ENCODE measurements at places on chromosomes 3 and 15.
A peak's percentile ranks its signal among the peaks of the same experiment; 100 is the strongest.

- DNase-seq, result no peak
Measured at GRCh38 chr3:123694366-123695087, 109.7 kb upstream of the HACD2 start.

- peak; percentile 34 for DNase-seq
Measured at GRCh38 chr3:196073255-196073753, 8.6 kb downstream of the TFRC start.

- DNase-seq, result no peak
Measured at GRCh38 chr3:154862265-154862664, 217.9 kb upstream of the MME start.

GRCh38 chr3:106783231-106783630, 594.0 kb upstream of the CCDC54 start:
- no peak for DNase-seq

DNA sequence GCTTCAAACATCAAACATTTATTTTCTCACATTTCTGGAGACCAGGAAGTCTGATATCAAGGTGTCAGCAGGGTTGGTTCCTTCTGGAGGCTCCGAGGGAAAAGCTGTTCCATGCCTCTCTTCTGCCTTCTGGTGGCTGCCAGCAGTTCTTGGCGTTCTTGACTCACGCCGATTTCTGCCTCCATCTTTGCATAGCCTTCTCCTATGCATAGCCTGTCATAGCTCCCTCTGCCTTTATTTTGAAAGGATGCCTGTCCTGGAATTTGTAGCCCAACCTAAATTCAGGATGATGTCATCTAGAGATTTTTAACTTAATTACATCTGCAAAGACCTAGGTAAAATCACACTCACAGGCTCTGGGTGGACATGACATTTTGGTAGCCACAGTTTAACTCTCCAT, 70.4 kb downstream of the RGMA start:
- no peak for DNase-seq

DNA sequence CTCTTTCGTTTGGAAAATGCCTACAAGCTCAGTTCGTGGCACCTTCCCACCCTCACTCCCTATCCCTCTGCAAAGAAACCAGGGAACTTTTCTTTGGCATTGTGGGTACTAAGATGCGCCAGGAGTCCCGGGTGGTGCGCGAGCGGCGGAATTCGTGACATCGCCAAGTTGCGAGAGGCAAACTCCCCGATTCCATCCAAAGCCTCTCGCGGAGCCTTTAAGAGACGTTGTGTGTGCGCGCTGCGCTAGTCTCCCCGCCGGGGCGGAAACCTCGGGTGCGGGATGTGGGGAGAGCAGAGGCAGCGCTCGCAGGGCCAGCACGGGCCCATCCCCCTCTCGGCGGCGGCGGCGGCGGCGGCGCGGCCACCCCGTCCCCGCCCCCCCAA, 443 bp upstream of the NR2F2 start:
- DNase-seq, result no peak

Data from stimulated activated CD8-positive, alpha-beta memory T cell treated with anti-CD3 and anti-CD28 coated beads, Interleukin-4, amount 100 ng/mL, for 4 hours (primary cell).